Colonic mucosa (tissue), 4 donors: ENCODE measurements at places on chromosomes 13 and 19. TPM values are rescaled to one million over a fixed set of nuclear protein-coding genes. Genes with fewer than 3 reads are reported as not detected.

DZIP1 gene
- total RNA-seq: 3.6 TPM

FPR3 gene
- 7.1 TPM for total RNA-seq

OR7C1 gene
- total RNA-seq: not detected

SBSN gene
- total RNA-seq: not detected

SRRM5 gene
- total RNA-seq: 0.57 TPM

MYPOP gene
- 8.9 TPM for total RNA-seq

ATXN8OS gene
- not detected for total RNA-seq

SELENOW gene
- 519 TPM for total RNA-seq

CYP4F12 gene
- total RNA-seq: 87.0 TPM

METTL21C gene
- not detected for total RNA-seq

CEACAM5 gene
- 2,196 TPM for total RNA-seq

GJB6 gene
- total RNA-seq: not detected

LILRB4 gene
- 2.8 TPM for total RNA-seq

RCBTB1 gene
- 7.5 TPM for total RNA-seq

GRCh38 chr19:3518255-3518654 is 12.1 kb downstream of the FZR1 start:
- H3K4me3 ChIP-seq: no peak overlapping the region
- no peaks in the 10 kb centered on the region for H3K27me3 ChIP-seq
- no peak overlapping the region for H3K27ac ChIP-seq
- DNase-seq: no peak
- H3K36me3 ChIP-seq: no peaks in the 10 kb centered on the region

- DNase-seq: peak; percentile 81
- no peaks in the 10 kb centered on the region for H3K36me3 ChIP-seq
- H3K27me3 ChIP-seq: no peaks in the 10 kb centered on the region
- H3K4me3 ChIP-seq: no peak overlapping the region
Measured at GRCh38 chr19:56111601-56112312, 9.3 kb downstream of the ZNF787 start.

GRCh38 chr13:20623000-20623399 is 56.0 kb downstream of the IFT88 start:
- H3K4me1 ChIP-seq: no peaks in the 10 kb centered on the region
- no peak overlapping the region for H3K4me3 ChIP-seq
- no peaks in the 10 kb centered on the region for H3K36me3 ChIP-seq
- H3K27me3 ChIP-seq: no peaks in the 10 kb centered on the region
- DNase-seq: no peak

DNA sequence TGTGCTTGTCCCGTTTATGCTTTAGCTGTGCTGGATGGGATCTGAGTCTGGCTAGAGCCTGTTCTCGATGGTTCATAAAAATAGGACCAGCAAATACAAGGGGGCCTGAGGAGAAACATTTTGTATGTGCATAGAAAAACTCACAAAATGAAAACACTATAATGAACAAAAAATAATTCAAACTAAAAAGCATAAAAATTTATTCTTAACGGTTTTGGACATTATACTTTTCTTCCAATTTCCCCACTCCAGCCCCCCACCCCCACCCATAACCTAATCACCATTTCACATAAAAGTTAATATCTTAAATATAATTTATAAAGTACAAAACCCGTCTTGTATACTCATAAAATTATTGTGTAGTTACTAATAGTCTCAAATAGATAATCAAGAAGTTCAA is 93.7 kb downstream of the MYCBP2 start:
- no peak overlapping the region for H3K27ac ChIP-seq
- DNase-seq: no peak
- no peaks in the 10 kb centered on the region for H3K36me3 ChIP-seq
- no peak overlapping the region for H3K4me3 ChIP-seq
- no peaks in the 10 kb centered on the region for H3K4me1 ChIP-seq

- no peak for DNase-seq
- H3K4me1 ChIP-seq: no peaks in the 10 kb centered on the region
- H3K27me3 ChIP-seq: peaks cover 4% of the 10 kb centered on the region
- no peak overlapping the region for H3K4me3 ChIP-seq
- no peaks in the 10 kb centered on the region for H3K36me3 ChIP-seq
Measured at GRCh38 chr13:112210371-112210770, 143.4 kb downstream of the SOX1 start.

- H3K27me3 ChIP-seq: no peaks in the 10 kb centered on the region
- DNase-seq: no peak
- H3K4me3 ChIP-seq: no peak overlapping the region
- H3K4me1 ChIP-seq: no peaks in the 10 kb centered on the region
- H3K36me3 ChIP-seq: no peaks in the 10 kb centered on the region
Measured at GRCh38 chr13:77981281-77981881, 62.8 kb upstream of the EDNRB start.

DNA sequence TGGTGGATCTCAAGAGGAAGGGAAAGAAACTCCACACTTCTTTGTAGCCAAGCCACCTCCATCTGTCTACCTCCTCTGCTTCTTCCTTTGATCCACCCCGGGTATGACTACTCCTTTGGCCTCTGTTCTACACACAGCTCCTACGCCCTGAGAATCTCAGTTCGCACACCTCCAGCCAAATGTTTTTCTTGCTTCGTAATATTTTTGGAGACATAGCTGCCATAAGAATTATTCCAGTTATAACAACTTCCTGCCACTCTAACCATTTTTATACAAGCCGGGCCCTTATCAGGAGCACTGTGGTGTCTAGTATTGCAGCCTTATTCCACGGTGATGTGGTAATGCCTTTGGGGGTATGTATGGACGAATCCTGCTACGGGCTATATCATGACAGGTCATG is 126.7 kb downstream of the STARD13 start:
- no peaks in the 10 kb centered on the region for H3K36me3 ChIP-seq
- no peak overlapping the region for H3K27ac ChIP-seq
- DNase-seq: no peak
- H3K27me3 ChIP-seq: no peaks in the 10 kb centered on the region
- H3K4me3 ChIP-seq: no peak overlapping the region

- H3K27ac ChIP-seq: no peak overlapping the region
- no peak for DNase-seq
- no peak overlapping the region for H3K4me3 ChIP-seq
- no peaks in the 10 kb centered on the region for H3K27me3 ChIP-seq
- H3K36me3 ChIP-seq: no peaks in the 10 kb centered on the region
Measured at GRCh38 chr13:64130600-64130999, 2715.0 kb upstream of the PCDH20 start.

DNA sequence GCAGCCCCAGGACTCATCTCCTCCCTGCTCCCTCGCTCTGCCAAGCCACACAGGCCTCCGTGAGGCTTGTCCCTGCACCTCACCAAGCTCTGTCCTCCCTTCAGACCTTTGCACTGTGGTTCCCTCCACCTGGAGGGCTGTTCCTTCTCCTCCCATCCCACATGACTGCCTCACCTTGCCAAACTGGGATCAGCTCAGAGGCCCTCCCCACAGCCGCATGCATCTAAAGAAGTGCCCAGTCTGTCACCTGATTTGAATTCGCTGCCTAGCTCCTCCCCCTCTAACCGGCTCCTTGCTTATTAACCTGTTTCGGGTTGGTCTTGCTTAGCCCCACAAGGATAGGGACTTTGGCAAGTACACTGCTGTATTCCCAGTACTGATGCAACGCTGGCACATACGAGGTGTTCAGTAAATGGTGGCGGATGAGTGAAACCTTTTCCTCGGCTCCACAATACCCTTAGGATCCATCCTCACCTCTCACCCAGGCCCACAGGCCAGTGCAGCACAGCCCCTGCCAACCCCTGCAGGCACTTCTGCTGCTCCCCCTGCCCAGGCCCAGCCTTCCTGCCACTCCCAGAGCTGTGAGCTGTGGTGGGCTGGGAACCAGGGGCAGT is 4.4 kb downstream of the AKT2 start:
- no peaks in the 10 kb centered on the region for H3K36me3 ChIP-seq
- no peak overlapping the region for H3K4me3 ChIP-seq
- peak; percentile 91 for DNase-seq
- peak overlapping the region; percentile 75 for H3K27ac ChIP-seq
- H3K27me3 ChIP-seq: no peaks in the 10 kb centered on the region

GRCh38 chr19:33187183-33187540 is 7.0 kb upstream of the LRP3 start:
- DNase-seq: peak; percentile 52
- no peak overlapping the region for H3K4me3 ChIP-seq
- no peaks in the 10 kb centered on the region for H3K4me1 ChIP-seq
- H3K27me3 ChIP-seq: no peaks in the 10 kb centered on the region
- H3K36me3 ChIP-seq: no peaks in the 10 kb centered on the region

- H3K4me3 ChIP-seq: no peak overlapping the region
- no peak overlapping the region for H3K27ac ChIP-seq
- no peaks in the 10 kb centered on the region for H3K27me3 ChIP-seq
- no peak for DNase-seq
- no peaks in the 10 kb centered on the region for H3K4me1 ChIP-seq
- H3K36me3 ChIP-seq: no peaks in the 10 kb centered on the region
Measured at GRCh38 chr13:48536621-48537250, 3.9 kb upstream of the RCBTB2 start.

- no peaks in the 10 kb centered on the region for H3K4me1 ChIP-seq
- no peak overlapping the region for H3K4me3 ChIP-seq
Measured at GRCh38 chr13:112790735-112791641, 101.2 kb downstream of the ATP11A start.

DNA sequence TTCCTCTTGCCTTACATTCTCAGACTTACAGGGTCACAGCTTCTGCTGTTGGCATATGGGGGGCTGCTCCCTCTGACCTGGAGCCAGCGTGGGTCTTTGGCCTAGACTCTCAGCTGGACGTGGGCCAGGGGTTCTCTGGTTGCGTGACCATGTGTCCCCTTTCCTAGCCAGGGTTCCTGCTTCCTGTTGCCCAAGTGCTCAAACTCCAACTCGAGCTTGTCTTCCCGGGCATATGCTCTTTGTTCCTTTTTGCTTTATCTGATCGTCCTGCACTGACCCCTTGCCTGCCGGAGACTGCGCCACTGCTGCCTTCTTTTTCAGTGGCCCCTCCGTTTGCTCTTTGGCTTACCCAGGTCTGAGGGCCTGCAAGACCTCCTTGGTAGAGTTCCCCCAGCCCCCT is 25.3 kb upstream of the GPR183 start:
- no peaks in the 10 kb centered on the region for H3K4me1 ChIP-seq
- H3K27me3 ChIP-seq: no peaks in the 10 kb centered on the region
- H3K4me3 ChIP-seq: no peak overlapping the region
- DNase-seq: no peak
- H3K36me3 ChIP-seq: no peaks in the 10 kb centered on the region

DNA sequence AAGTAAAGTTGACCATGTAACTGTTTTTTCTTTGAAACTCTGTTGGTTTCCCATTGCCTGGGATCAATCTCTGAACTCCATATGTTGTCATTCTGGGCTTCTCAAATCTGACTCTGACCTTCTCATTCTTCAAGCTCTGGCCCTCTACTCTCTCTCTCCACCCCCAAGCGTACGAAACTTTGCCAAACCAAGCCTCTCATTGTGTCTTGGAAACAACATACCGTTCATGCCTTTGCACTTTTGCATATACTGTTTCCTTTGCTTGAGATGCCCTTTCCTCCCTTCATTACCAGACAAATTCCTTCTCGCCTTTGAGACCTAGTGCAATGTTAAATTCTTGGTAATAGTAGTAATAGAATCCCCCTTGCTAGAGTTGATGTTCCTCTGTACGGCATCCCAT is 113.7 kb downstream of the OLFM4 start:
- DNase-seq: no peak
- H3K27me3 ChIP-seq: no peaks in the 10 kb centered on the region

DNA sequence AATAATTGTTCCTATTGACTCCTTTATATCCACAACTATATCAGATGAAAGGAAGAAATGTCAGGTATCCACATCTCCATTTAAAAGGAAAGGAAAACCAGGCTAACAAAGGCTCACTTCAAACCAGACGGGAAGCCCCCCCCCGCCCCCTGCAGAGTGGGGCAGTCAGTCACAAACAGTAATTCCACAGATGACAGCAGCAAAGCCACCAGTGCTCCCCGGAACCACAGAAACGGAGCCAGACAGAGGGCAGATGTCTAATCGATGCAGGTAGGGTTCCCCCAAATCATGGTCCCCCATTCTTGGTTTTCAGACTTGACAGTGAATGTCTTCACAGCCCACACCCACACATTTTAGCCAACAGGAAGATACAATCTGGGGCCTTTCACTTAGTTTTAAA is 100.8 kb downstream of the STK24 start:
- H3K4me1 ChIP-seq: peaks cover 6% of the 10 kb centered on the region
- DNase-seq: no peak
- no peak overlapping the region for H3K4me3 ChIP-seq
- H3K27ac ChIP-seq: no peak overlapping the region
